Mammary epithelial cell (primary cell): ENCODE measurements at places on chromosomes 4 and X.
A peak's percentile ranks its signal among the peaks of the same experiment; 100 is the strongest.

- no peak for DNase-seq
Measured at GRCh38 chr4:119498527-119498926, 130.1 kb downstream of the PDE5A start.

DNA sequence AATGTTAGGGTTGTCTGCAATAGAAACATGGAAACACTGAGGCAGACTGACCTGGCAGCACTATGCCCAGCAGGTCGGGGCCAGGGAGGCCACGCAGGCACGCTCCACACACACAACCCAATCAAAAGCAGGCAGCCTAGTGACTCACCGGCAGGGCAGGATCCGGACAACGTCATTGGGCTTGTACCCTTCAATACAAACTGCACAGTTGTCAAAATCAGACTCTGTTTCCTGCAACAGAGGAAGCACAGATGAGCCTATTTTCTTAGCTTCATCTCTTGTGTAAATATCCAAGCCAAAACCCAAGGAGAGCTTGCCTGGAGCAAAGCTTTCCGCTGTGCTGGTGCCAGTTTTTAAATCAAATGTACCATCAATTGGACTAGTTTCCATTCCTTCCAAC, 185.8 kb downstream of the RNF150 start:
- DNase-seq: peak; percentile 11

DNA sequence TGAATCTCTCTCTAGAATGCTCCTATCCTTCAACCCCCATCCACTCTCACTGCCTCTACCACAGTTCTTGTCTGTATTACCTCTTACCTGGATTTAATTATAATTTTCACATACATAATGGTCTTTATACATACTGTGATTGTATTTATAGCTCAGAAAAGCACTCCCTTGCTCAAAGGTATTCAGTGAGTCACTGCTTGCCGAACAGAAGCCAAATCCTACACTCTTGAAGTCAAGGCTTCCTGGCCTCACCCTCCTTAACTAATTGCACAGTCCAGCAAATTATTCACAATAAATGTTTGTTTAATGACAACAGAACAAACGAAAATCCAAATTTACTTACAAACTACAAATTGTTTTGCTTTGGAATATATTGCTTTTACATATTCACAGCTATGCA, 159.5 kb downstream of the KLHL13 start:
- DNase-seq: peak; percentile 42

DNA sequence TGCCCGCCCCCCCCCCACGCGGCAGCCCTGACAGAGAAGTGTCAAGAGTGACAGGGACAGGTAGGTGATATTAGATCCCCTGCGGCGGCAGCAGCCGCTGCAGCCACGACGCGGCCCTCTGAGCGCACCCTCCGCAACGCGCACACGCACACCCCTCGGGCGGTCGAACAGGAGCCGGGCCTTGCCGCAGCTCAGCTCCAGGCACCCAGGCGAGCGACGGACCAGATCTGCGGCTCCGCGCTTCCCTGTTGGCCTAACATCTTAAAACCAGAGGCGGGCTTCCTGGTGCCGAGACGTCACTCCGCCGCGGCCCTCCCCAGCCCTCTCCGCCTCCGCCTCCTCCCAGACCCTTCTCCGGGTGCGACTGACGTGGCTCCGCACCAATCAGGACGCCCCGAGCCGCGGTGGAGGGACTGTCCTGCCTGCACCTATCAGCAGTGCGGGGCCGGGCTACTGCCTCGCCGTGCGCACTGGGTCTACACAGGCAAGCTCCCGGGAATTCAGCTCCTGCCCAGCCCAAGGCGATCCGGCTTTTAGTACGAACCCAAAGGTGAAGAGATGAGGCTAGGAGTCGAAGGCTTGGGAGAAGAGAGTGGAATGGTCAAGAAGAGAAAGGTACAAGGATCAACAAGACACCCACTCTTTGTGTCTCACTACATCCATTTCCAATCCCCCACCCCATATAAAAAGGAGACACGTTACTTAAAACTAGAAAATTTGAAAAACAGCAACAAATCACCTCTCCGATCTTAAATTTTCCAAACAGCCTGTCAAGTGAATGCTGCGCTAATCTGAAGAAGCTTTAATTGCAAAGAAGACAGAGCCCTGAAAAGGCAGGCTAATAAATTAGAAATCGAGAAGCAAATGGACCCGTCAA, at the start of gene PITX2:
PITX2 (minus strand) TSS at position 237 of the 877 bp plus-strand sequence. CDS start 617 bp downstream, outside the sequence.
- DNase-seq: peak; percentile 61

DNA sequence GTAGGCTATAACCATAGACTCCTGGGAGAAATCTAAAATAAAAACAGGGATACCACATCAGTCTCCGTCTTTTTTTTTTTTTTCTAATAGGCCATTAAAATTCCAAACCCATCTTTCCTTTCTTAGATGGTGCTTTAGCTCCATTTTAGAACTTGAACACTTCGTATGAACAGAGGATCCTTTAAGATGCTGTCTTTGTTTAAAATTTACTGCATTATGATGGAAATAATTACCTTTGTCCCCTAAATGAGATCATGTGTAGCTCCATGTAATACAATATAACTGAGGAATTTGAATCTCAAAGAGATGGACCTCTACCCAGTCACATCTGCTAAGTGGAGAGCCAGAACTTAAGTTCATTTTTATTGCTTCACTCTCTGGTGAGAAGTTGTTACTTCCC, 47.9 kb downstream of the CEP135 start:
- no peak for DNase-seq

- DNase-seq: no peak
Measured at GRCh38 chrX:56794404-56795230, 65.6 kb downstream of the NBDY start.

- DNase-seq: no peak
Measured at GRCh38 chr4:158787709-158788475, 19.1 kb downstream of the FNIP2 start.

DNA sequence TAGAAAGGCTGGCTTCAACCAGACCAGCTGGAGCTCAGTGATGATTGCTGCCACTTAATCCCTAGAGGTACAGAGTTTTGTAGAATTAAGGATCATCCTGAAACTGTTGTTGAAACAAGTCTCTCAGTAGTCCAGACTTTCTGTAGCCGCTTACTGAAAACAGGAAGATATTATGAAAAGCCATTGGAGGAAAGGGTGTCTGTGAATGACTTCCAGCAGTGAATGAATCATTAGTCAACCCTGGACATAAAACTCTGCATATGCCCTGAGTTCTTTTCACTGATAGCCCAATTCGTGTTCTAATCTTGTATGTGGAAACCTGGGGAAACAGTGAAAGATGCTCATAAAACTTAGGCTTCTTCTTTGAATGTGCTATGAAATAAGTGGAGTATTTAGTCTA, 14.8 kb downstream of the HOPX start:
- DNase-seq: no peak

- peak; percentile 11 for DNase-seq
Measured at GRCh38 chr4:72286185-72286584, 254.4 kb downstream of the NPFFR2 start.

- no peak for DNase-seq
Measured at GRCh38 chrX:100356351-100356896, 53.6 kb downstream of the PCDH19 start.

DNA sequence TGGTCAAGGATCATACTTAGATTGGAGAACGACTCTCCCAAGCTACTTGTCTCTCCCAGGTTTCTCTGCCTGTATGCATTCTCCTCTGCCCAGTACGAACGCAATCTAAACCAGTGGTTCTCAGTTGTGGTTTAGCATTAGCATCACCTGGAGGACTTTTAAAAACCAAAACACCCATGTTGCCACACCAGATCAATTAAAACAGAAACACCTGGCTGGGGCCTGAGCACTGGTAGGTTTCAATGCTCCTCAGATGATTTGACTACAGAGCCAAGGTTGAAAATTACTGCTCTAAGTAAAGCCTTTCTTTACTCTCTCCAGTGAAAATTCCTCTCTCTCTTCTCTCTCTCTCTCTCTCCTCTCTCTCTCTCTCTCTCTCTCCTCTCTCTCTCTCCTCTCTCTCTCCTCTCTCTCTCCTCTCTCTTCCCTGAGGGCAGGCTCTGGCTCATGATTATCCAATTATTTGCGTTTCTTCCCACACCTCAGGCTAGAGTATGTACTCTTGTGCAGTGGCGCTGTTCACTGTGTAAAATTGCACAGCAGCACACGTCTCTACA, 153.7 kb upstream of the FGF13 start:
- no peak for DNase-seq

- no peak for DNase-seq
Measured at GRCh38 chr4:34964613-34965012, 1279.7 kb downstream of the ARAP2 start.

- peak; percentile 11 for DNase-seq
Measured at GRCh38 chr4:6200011-6200921, at the start of gene JAKMIP1. Gene JAKMIP1 (minus strand): TSS chr4:6200549. CDS start chr4:6112850, 87,699 bp downstream.

DNA sequence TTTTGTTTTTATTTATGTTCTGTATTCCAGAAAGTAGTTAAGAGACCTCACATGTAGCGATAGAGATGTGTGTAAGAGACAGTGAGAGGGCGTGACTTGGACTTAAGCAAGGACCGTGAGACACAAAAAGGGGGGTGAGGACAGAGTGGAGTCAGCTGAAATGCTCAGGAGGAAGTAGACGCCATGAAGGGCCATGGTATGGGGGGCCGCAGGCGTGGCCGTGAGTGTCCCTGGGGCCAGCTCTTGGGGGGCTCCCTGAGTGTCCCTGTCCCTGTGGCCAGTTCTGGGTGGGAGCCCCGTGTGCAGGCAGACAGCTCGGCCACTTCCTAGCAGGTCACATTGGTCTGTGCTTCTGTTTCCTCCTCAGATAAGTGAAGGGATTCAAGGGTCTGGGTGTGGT, 23.0 kb upstream of the MSANTD1 start:
- DNase-seq: no peak

GRCh38 chrX:2614911-2615310, 76.2 kb upstream of the CD99 start:
- DNase-seq: peak; percentile 43

GRCh38 chr4:25884031-25884782, 21.4 kb upstream of the SEL1L3 start:
- peak; percentile 61 for DNase-seq

DNA sequence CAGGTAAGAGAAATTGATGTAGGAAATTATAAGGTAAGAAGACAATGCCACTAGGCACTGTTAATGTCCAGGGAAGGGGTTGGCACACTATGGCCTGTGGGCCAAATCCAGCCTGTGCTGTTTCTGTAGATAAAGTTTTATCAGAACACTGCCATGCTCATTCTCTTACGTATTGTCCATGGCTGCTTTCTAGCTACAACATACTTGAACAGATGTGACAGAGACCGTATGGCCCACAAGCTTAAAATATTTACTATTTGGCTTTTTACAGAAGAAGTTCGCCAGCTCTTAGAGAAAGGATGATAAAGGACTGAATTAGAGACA, 168.0 kb downstream of the CDS1 start:
- no peak for DNase-seq

DNA sequence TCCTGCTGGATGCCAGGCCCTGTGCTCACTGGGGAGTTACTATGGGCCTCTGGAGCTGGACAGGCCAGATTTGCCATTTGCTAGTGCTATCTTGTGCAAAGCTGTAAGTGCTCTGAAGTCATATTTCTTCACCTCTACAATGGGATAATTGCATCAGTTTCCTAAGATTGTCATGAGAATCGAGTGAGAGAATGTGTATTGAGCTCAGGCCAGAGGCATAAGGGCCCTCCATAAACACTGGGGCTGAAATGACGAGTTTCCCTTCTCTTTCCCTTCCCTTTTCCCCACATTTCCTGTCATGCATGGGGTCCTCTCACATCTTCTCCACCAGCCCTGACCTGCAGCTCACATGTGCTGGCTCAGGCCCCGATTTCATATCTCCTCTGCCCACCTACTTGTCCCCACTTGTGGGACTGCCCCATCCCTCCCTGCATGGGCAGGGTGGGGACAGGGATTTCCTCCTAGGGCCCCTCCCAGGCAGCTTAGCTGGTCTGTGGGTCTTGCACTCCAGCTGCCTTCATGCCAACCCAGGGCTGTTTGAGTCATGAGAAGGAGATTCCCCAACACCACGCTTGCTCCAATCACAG, 358.8 kb downstream of the MID1IP1 start:
- no peak for DNase-seq

DNA sequence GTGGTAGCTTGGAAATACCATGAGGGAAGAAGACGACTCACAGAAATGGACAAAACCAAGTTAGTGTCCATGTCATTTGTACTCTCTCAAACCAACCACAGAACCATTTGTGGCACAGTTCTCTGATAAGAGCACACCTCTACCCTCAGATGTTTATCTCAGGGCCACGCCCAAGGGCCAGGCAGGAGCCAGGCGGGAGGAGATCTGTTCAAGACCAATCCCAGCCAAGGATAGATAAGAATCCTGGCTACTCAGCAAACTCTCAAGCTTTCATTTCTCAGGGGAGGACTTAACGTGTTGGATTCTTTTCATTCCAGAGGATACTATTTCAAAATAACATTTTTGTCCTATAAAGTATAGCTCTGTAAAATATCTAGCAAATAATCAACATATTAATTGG, 95.0 kb downstream of the NYX start:
- no peak for DNase-seq

DNA sequence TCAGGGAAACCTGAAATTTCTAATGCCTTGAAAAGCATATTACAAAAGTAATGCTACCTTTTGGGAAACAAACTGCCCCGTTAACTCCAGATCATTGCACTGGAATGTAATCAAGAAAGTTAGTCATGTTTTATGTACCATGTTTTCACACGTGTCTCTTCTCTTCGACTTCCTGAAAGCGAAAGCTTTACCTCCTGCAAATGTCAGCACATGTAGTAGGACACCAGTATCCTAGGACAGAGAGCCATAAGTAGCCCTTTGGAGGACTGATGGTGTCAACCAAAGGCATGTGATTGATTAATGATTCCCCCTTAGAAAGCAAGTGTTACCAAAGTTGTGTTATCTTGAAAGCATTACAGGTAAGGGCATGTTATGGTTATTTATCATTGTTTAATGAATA, 8.8 kb upstream of the MND1 start:
- peak; percentile 52 for DNase-seq

GRCh38 chr4:134327274-134328122, 125.9 kb upstream of the PABPC4L start:
- no peak for DNase-seq

- DNase-seq: peak; percentile 2
Measured at GRCh38 chr4:163107754-163108153, 58.9 kb downstream of the NAF1 start.

GRCh38 chr4:138693526-138693925, 322.1 kb upstream of the NOCT start:
- no peak for DNase-seq

DNA sequence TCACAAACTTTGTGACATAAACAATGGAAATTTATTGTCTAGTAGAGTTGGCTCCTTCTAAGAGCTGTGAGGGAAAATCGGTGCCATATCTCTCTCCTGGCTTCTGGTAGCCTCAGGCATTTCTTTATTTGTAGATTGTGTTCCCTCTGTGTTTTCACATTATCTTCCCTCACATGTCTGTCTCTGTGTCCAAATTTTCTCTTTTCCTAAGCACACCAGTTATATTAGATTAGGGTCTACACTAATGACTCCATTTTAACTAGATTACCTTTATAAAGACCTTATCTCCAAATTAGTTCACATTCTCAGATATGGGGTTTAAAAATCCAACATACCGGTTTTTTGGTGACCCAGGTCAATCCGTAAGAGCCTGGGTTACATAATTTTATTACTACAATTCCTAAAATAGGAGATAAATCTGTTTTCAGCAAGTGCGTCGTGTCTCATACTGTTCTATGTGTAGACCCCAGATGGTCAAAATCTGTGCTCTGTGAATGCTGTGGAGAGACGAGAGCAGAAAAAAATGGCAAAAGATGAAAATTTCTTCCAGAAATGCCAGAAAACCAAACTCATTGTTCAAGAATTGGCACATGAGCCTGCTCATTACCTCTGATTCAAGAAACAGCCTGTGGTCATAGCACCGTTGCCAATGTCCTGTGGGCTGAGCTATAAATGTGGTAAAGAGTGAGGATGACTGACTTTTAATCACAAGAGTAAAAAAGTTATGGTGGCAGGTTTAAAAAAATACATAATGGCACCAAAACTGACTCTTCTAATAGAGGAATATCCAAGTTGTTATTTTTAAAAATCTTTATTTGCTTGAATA, 574.7 kb downstream of the PCDH7 start:
- DNase-seq: no peak
